ENCODE measurements at places on chromosomes 11 and 22.

DNA sequence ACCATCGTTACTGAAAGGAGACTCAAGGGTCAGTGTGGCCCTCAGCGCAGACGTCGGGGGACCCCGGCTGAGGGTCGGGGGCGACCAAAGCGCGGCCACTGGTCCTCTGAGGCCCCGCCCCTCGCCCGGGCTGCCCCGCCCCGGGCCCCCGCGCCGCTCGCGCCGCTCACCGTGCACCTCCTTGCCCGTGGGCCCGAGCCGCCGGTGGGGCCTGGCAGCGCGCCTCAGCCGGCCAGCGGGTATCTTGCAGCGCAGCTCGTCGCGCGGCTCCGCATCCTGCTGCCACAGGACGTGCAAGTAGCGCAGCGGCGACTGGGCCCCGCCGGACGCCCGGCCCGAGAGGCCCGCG lies 419 bp downstream of the ANKRD54 start:
- DNase-seq = no peak

- no peak for DNase-seq
These were observed 851 bp downstream of the SYT8 start for GRCh38 chr11:1835671-1836010.

DNA sequence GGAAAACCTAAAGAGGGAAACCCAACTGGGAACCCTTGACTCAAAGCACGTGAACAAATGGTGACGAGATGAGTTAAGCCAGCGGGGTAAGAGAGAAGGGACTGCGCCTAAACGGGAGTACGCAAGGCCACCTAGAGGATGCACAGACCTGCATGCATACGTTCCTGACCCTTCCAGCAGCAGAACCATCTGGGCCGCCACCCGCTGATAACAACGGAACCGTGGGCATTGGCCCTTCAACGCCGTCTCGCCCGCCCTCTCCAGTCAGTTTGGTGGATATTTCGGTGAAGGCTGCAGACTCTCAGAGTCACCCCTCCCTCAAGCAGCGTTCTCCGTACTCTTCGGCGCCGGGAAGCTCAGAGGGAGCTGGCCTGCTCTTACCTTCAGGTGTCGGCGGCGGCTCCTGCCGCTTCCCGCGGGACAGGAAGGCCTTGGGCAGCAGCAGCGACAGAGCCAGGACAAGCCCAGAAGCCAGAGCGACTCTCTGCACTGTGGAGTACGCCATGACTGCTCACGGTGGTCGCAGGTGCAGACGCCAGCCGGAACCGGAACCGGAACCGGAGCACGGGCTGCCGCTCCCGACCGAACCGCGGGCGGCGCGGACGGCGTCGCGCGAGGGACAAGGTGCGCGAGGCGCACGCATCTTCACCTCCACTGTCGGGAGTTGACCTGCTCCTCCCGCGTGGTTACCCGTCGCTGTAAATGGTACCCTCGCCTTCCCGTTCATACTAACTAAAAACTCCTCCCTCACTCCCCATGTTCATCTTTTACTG lies at the start of gene RIC3:
RIC3 (minus strand) TSS at position 541 of the 773 bp plus-strand sequence; CDS start at position 505, 36 bp downstream.
- peak; percentile 79 for DNase-seq

DNA sequence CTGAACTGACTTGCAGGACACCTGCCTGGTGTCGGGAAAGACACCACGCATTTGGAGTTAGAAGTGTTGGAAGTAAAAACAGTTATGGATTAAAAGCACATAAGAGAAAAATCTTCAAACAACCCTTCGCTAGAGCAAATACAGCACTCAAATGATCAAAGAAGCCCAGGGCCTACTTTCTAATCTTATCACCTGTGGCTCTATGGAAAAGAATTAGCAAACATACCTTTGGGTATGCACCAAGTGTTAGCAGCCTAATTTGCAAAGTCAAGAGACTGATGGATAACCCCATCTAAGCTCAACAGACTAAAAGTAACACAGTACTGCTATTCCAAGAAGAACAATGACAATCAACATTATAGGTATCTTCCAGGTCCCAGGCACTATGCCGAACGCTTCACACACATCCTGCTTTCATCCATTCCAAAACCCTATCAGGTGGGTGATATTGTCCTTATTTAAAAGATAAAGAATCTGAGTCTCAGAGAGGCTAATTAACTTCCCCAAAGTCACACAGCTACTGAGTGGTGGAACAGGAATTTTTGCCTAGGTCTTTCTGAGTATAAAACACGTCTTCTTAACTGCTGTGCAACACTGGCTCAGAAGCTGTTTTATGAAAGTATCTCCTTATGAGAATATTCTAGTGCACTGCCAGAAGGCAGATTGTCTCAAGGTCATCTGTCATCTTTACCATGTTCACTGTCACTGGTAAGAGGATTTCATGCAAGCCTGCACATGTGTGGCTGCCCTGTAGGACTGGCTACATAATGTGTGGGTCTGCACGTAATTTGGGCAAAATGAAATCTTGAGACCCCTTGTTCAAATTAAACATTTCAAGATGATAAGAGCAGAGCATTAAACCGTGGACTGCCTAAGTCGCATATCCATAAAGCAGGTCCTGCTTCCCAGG lies 16.4 kb downstream of the SLC1A2 start:
- no peak for DNase-seq

DNA sequence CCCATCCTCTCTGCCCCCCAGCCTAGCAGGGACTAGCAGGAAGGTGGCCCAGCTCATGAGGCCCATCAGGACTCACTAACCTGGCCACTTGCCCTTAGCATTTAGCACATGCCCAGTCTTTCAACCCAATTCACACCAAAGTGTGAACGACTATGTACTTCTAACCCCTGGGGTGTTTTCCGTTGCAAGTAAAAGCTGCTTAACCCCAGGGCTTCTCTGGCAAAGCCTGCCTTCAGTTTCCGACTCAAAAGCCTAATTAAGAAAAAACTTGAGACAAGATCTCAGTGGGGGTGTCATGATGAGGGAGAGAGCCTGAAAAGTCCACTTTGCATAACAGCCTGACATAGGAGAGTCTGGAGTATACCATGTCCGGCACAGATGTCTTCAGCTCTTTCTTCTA lies 347.8 kb downstream of the MN1 start:
- DNase-seq = no peak

DNA sequence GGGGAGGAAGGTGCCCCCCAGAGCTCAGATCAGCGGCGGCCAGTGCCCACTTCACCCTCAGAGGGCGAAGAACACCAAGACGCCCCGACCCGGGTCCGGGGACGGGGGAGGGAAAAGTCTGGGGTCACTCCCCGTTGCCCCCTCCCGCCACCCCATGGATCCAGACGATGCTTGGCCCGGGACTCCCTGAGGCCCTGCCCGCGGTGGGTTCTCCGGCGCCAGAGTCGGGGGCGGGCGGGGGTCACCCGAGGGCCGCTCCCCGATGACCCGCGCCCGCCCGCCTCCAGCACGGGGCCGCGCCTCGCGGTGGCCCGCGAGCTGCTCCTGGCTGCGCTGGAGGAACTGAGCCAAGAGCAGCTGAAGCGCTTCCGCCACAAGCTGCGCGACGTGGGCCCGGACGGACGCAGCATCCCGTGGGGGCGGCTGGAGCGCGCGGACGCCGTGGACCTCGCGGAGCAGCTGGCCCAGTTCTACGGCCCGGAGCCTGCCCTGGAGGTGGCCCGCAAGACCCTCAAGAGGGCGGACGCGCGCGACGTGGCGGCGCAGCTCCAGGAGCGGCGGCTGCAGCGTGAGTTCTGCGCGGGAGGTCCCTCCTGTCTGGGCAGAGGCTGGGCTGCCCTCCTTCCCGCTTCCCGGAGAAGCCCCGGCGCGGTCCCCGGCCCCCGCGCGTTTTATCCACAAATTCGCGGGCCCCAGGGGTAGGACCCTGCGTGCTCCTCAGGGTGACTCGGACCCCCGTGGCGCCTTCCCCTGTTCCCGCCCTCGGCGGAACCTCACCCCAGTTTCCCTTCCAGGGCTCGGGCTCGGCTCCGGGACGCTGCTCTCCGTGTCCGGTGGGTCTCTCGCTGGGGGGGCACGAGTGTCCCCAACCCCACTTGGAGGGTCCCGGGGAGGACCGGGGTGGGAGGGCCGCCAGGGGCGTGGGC lies 1.1 kb downstream of the NLRP6 start:
- peak; percentile 69 for DNase-seq

- DNase-seq = no peak
These were observed 258.7 kb downstream of the DCDC1 start for GRCh38 chr11:31110830-31111229.

DNA sequence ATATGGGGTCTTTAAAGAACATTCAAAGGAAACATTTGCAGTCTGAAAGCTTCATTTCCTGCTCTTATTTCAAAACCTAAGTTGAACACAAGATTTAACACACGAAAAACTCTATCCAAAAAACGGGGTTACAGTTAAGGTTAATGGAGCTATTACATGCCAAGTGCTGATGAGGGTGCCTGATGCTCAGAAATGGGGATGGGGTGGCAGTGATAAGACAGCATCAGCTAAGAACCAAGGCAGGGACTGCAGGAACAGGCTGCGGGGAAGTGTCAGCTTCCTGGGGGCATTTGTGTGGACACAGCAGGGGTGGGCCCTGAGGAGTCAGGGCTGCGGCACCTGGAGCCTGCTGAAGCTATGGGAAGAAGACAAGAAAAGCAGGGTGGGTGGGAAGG lies 12.2 kb downstream of the DGCR2 start:
- DNase-seq = peak; percentile 55
